DMS79 (cell line): ENCODE measurements at places on chromosomes 3 and 15.

GRCh38 chr3:151537726-151538125, 76.9 kb upstream of the IGSF10 start:
- DNase-seq, result no peak

- no peak for DNase-seq
Measured at GRCh38 chr3:25603703-25604102, 61.0 kb downstream of the TOP2B start.

DNA sequence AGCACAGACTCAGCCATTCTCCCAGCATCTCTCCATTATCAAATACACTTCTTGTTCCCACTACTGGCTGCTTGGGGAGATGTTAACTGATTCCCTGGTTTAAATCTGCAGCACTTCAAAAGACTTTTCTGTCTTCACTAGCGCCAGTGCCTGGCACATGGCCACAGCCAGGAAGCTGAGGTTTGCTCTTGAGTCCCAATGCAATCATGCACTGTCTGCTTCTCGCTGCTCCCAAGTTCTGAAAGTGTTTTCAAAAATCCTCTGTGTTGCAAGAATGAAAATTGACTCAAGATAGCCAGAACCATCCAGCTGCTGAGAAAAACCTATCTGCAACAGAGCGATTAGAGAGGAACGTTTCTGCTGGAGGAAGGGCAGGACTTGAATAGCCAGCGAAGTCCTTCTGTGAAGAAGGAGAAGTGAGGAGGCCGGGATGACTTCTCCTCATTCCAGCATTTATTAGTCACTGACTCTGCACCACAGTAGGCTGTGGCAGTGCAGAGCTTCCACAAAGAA, 358.4 kb upstream of the NR2F2 start:
- DNase-seq, result no peak

DNA sequence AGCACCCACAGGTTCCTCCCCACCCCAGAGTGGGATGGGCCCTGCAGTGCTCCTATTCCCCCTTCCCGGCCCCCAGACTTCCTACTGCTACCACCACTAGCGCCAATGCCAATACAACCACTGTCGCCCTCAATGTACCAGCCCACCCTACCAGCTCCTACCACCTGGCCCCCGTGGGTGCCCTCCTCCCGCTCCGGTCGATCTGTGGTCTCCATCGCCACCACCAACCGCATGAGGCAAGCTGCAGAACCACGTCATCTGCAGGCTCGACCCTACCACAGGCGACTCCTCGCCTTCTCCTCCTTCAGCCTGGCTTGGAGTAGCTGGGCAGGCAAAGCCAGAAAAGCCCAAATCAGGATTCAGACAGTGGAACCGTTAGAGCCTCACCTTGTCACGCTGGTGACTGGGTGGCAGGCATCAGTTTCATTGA, 179.3 kb downstream of the POTEB3 start:
- no peak for DNase-seq

- no peak for DNase-seq
Measured at GRCh38 chr3:162143180-162143579, 646.6 kb downstream of the OTOL1 start.

GRCh38 chr3:59443618-59444293, 393.9 kb upstream of the CFAP20DC start:
- DNase-seq, result no peak

DNA sequence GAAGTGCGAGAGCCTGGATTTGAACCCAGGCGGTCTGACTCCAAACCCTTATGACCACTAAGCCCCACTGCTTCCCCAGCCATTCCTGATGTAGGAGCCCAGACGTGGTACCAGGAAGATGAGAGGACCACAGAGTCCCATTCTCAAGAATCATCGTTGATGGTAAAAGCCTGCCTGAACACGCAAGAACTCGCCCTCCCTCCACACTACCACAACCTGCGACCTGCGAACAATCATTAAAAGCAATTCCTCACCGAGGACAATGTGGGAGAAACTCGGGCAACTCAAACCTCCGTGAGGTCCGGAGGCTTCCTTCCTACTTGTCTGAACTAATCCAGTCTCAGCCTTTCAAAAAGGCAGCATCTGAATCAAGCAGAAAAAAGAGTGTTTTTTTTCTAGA, 10.3 kb downstream of the MAGI1 start:
- DNase-seq, result no peak

DNA sequence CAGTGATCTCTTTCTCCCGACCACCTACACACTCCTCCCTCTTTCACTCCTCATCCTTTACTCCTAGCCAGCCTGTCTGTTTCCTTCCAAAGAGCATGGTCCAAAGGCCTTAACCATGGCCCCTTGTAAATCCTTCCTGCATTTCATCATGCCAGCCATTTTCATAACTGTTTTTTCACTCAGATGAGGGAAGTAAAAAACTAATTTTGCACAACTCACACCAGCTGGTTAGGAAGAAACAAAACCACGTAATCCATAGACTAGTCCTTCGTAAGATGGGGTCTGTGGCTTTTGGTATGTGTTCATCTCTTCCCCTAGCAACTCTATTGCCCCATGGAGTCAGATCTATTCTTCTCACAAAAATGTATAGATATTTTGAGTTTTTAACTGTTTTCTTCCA, 187.8 kb downstream of the SHOX2 start:
- no peak for DNase-seq

- DNase-seq, result no peak
Measured at GRCh38 chr3:12777171-12777570, 18.1 kb upstream of the TMEM40 start.

DNA sequence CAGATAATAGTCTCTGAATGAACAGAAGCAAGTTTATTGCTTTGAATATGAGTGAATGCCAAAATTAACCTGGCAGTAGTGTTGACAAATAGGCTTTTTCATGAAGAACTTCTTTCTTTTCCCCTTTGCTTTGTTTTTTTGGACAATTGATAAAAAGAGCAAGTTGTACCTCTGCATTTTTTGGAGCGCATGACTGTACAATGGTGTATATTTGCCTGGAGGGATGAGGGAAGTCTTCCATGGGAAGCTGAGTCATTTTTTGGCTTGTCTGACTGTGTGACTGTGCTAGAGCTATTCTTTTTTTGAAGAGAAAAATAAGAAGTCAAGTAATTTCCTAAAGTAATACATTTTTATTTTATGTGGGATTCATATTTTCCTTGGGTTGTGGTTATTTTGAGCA, 186.9 kb downstream of the KLHL25 start:
- DNase-seq, result no peak

DNA sequence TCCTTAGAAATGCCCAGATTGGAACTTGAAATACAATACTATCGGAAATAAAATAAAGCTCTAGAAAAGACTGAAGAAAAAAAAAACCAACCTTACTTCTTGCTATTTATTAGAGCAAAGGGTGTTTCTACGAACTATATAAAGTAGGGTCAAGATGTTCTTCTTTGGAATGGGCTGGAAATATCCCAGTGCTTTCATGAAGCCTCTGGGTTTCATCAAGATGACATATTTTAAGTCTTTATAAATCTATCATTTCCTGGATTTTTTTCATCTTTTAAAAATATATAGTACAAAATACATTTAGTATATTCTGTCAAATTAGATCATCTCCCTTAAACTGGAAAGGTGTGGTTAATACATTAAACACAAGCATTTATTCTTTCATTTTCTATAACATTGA, 978.8 kb downstream of the NAALADL2 start:
- DNase-seq, result no peak

DNA sequence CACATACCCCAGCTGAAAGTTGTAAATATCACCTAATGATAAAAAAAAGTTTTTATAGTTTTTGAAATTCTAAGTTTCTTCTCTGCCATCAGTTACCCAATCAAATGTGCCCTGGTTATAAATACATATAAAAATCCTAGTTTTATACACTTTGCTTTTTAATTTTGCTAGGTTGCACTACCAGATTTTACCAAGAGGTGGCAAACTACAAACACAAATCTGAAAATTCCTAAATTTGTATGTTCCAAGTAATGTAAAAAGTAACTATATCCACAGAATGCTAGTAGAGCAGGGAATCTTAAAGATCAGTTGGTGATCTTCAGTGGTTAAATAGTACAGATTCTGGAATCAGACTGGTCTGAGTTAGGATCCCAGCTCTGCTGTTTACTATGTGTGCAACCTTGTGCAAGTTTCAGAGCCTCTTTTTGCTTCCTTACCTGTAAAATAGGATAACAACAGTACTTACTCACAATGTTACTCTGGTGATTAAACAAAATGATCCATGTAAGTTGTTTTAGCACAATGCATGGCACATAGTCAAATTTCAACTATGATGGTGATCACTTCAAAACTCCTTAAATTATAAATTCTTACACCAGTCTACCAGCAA, 11.0 kb downstream of the TRPM7 start:
- no peak for DNase-seq

DNA sequence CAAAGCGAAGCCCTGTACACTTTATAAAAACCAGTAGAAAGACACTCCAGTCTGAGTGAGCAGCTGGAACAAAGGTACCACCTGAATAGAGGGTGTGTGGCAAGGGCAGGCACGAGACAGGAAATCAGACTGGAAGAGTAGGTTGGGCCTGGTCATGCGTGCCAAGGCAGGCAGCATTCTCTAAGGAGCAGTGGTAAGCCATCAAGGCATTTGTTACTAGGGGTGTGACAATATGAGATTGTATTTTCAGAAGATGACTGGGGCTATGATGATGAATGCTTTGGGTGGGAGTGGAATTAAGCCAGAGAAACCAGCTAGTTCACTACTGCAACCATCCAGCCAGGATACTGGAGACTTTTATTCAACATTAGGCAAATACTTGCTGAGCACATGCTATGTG, 5.0 kb downstream of the JMJD7 start:
- no peak for DNase-seq

DNA sequence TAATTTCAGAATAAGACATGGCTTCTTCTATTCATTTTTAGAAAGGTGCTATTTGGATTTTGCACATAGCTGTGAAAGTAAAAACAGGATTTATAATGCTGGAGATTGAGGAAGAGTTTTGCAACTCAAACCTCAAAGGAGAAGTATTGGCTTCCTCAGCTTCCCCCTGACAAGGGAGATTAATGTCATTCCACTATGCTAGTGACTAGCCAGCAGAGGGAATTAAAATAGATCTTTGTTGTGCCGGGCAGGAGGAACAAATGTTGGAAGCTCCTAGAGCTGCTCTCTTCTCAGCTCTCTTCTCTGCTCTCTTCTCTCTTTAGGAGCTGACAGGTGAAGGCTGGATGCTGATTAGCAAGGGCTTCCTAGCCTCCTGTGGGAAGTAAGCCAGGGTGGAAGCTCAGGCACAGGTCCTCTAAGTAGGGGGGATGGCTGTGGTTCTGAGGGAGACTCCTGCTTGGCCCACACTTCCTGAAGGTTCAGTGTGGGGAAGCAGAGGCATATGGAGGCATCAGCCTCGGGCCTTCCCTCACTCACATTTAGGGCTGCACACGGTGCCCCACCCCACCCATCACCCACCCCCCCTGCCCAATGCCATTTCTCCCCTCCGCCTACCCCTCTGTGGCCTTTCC, 29.6 kb downstream of the CX3CR1 start:
- no peak for DNase-seq

DNA sequence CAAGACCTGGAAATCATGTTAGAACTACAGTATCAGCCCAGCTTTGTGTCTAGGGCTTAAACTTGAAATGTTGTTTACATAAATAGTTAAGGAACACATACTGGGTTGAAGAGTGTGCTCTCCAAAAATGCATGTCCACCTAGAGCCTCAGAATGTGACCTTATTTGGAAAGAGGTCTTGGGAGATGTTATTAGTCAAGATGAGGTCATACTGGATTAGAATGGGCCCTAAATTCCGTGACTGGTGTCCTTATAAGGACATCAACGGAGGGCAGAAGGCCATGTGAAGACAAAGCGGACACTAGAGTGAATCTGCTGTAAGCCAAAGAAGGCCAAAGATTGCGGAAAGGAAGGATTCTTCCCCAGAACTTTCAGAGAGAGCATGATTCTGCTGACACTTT, 759.2 kb upstream of the CFAP20DC start:
- no peak for DNase-seq

GRCh38 chr3:67090474-67090873, 92.4 kb downstream of the KBTBD8 start:
- no peak for DNase-seq

DNA sequence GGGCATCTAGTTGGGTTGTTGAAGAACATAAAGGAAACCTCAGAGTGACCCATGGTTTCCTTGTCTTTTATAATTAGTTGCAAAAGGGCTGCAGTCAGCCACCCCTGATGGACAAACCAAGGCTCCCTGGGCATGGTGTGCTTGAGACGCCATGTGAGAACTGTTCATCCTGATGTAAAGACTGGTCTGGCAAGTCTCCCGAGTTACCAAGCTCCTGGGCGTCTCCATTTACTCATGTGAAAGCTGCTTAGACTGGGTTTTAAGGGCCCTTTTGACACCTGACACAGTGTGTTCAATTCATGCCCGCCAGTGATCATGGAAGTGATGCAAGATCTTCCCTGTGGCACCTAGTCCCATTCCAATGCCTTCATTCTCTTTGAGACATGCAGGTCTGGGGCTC, 49.4 kb downstream of the GRK7 start:
- peak; percentile 70 for DNase-seq

DNA sequence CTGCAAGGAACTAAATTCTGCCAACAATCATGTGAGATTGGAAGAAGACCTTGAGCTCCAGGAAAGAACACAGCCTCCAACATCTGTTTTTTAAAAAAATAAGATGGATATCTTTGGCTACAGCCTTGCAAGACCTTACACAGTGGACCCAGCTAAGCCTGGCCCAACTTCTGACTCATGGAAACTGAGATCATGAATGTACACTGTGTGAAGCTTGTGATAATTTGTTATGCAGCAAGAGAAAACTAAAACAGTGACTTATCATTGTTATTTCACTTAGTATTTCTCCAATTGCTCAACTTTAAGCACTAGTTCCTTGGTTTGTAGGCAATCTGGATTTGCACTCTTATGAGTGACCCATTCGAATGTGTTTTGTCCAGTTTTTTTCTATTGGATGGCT, 29.3 kb downstream of the SHQ1 start:
- no peak for DNase-seq

DNA sequence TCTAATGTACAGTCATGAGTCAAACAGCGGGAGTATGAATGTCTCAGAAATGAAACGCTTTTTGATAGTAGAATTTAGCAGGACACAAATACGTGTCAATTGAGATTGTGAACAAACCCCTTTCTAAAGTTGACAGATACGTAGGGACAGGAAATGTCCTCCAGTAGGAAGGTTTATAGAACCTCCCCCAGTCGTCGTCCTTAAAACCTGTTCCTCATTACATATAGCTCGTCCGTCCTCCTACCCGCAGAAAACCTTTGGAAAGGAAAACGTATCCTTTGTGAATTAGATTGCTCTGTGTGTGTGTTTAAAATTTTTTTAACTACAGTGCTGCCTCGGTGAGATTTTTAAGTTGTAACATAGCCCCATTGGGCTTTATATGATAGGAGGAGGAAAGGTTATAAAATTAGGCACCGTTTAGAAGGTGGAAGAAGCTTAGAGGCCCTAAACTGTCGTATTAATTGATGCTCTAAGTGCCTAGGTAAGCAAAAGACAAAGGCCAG, 4.1 kb downstream of the UBE2E1 start:
- no peak for DNase-seq

GRCh38 chr3:15649341-15649740, 47.8 kb downstream of the BTD start:
- DNase-seq, result no peak

DNA sequence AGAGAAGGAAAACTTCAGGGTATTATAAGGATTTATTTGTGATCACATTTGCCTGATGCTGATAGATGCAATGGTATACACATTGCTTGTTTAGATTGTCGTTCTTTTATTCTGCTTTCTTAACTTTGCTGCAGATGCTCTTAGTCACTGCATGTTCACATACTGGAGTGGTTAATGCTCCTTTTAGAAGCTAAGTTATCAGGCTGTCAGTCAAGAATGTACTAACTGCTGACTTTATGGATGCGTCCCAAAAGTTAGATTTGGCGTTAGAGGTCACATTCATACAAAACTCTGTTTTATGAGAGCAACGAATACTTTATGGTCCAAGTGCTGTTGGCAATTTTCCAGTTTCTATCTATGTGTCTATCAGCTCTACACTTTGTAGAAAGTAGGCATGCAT, 160.7 kb downstream of the BBX start:
- no peak for DNase-seq
